Esophagus muscularis mucosa (tissue), 4 donors: ENCODE measurements at places on chromosomes 7 and 10. TPM values are rescaled to one million over a fixed set of nuclear protein-coding genes. Genes with fewer than 3 reads are reported as not detected.

DNA sequence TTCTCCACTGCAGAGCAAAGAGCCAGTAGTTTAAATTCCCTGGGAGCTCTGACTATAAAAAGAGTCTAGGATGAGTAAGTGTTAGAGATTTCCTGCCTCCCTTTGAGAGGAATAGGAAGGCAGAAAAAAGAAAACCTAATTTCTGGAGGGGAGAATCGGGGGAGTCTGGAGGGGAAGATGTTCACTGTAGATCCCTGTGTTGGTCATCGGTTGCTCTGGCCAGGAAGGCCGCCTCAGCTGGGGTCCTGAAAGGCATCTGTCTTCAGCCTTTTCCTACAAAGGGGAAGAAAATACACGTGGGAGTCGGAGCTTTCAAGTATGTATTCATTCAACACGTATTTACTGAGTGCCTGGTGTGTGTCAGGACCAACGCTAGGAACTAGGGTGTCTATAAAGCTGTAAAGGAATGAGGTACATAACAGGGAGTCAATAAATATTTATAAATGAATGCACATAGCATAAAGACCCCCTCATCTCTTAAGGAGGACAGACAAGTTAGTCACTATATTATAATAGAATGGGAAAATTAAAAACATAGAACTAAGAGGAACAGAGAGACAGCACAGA is 101.1 kb downstream of the ICA1 start:
- no peak for DNase-seq

GRCh38 chr7:45003789-45004188 is 3.8 kb downstream of the CCM2 start:
- DNase-seq: no peak

GRCh38 chr7:20330928-20331909 is 519 bp downstream of the ITGB8 start:
- DNase-seq: no peak

DNA sequence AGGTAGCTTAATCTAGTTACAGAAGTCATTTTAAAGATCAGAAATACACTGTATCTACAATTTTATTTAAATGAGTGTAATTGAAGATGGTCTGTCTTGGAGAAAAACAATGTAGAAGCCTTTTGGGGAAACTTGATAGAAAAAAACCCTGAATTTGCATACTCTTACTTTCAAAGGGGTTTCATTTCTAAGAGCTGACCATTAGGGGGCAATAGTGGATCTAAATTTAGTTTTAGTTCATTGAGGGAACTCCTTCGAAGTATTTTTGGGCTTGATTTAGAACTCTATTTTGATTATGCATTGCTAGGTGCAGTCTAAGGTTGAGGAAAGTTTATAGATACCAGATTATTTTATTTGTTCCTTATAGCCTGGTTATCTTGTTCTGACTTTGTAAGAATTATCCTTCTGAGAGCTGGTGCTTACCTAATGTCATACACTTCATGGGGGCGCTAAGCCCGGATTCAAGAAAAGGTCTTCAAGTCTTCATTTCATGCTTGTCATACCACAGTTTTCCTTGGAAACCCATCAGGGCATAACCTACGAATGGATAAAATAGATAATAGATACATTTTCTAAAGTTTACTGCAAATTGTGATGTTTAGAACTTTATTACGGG is 69.1 kb upstream of the MXI1 start:
- DNase-seq: no peak

GRCh38 chr10:79397575-79398303 is 47.7 kb downstream of the ZCCHC24 start:
- DNase-seq: no peak

DNA sequence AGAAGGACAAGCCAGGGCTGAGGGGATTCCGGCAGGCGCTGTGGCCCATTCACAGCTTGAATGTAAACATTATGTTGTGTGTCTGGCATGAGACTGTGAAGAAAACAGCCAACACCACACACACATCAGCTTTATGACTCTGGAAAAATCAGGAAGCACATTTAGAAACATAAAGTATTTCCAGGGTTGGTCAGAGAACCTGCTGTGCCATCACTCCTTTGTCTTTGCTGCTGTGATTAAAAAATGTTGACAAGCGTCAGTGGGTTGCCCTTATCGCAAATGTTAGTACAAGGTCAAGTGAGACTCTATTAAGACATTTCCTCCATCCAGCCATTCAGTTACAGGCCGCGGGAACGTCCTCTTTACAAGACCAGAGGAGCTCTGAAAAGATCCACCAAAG is 95.4 kb downstream of the TAX1BP1 start:
- no peak for DNase-seq

Gene PDSS1
- total RNA-seq: 3.0 TPM

Gene PON3
- 0.63 TPM for total RNA-seq

Gene STEAP1
- 8.6 TPM for total RNA-seq

Gene CDHR3
- 7.8 TPM for total RNA-seq

Gene HYAL4
- total RNA-seq: not detected
